ENCODE measurements at places on chromosomes 4 and X.

DNA sequence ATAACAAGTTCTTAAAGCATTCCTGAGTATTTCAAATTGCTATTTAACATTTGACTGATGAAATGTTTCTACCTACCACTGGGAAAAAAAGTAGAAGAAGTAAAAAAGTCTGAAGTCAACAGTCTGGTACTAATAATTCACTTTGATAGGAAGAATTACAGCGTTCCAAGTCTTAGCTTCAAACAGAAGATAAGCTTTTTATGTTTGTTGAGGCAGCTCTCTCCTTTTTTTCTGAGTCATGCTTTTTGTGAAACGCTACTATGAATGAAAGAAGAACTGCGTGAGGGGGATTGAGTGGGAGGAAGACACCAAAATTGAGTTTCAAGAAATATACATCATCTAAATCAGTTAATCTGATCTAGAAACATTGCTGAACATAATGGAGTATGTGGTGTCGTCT is 13.0 kb upstream of the KDR start:
- no peak for DNase-seq

DNA sequence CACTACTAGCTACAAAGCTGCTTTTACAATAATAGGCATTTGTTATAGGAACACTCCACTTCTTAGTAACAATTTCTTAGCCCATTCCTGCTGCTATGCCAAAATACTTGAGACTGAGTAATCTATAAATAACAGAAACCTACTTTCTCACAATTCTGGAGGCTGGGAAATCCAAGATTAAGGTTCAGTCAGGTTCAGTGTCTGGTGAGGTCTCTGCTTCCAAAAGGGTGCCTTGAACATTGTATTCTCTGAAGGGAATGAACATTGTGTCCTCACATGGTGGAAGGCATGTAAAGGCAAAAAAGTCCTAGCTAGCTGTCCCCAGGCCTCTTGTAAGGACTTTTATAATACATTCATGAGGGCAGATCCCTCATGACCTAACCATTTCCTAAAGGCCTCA is 7.0 kb downstream of the SLC9B1 start:
- no peak for DNase-seq

DNA sequence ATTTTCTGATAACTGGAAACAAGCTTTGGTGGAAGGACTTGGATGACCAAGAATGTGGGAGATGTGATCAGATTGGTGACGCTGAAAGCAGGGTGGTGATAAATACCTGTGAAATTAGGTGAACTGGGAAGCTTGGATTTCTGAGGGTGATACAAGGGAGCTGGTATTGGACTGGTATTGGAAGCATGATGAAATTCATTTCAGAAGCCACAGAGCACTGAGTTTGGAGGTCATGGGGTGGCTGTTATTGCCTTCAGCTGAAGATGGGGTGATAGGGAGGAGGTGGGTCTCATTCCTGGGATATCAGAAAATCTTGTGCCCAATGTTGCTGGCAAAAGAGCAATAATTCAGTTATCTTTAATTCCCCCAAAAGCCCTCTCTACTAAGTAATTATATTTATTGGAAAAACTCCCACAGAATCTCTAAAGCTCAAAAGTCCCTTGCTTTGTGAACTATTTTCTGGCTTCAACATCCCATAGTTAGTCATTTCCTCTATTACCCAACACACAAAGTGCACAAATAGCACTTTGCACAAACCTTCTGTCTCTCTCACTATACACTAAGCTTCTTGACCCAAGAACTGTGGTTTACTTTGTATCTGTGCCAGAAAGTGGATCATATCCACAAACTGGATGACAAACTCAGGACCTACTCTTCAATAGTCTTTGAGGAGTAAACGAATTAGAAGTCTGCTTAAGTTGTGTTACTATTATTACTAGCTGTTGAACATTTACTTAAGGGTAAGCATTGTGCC is 23.1 kb upstream of the CAMK2D start:
- no peak for DNase-seq

DNA sequence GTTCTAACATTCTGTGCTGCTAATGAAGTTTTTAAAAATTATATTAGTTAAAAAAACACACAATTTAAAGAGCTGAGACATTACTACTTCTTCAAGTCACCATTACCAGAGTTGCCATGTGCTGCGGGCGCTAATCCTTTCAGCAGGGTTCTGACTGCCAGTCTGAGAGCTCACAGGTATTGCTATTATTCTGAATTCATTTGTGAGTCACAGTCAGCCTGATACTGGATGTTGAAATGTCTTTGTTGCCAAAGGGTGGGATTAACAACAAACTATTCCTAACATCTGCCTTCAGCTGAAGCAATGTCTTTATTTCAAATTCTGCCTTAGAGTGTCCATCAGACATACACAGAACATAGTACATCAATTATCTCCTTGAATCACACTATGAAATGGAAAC is 197.1 kb upstream of the FGF13 start:
- DNase-seq, result no peak

DNA sequence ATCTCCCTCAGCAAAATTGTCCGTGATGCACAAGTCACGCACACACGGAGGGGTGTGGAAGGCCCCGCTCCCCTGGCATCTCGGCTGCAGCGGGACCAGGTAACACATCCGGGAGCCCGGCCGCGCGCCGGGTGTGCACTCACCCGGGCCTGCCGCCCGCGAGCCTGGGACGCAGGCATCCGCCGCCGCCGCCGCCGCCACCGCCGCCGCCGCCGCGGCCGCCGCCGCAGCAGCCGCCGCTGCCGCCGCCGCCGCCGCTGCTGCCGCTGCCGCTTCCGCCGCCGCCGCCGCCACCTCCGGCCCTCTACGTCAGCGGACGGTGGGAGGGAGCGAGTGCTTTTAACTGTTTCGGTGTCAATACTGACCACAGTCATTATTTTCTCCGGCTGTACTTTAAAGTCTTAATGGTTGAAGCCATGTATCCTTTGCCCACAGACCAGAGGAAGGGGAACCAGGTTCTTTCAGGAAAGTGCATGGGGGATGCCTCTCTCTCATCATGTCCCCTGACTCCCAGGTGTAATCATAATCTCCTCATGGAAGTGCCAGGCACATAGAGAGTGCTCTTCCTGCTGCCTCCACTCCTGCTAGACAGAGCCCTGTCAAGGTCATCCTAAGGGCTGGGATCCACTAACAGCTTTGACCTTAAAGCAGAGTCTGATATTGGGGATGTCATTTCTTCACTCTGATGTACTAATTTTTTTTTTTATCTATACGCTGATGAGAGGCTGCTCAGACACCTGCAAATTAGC is 38.0 kb downstream of the MAGEE2 start:
- peak; percentile 35 for DNase-seq

DNA sequence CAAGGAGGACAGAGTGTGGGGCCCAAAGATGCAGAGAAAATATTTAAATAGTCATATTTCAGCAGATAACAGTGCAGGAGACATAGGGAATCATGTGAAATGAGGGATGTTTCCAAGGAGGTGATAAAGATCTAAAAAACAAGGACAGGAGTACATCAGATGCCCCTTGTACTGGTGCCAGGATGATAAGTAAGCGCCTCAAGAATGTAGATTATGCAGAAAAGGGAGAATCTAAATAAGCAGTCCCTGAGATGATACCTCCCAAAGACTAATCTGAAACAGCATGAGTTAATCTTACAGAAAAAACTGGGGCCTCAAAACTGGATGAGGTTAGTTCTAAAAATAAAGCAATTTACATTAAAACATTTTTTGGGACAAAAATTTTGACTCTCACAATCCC is 136.1 kb upstream of the WDFY3 start:
- DNase-seq, result no peak

DNA sequence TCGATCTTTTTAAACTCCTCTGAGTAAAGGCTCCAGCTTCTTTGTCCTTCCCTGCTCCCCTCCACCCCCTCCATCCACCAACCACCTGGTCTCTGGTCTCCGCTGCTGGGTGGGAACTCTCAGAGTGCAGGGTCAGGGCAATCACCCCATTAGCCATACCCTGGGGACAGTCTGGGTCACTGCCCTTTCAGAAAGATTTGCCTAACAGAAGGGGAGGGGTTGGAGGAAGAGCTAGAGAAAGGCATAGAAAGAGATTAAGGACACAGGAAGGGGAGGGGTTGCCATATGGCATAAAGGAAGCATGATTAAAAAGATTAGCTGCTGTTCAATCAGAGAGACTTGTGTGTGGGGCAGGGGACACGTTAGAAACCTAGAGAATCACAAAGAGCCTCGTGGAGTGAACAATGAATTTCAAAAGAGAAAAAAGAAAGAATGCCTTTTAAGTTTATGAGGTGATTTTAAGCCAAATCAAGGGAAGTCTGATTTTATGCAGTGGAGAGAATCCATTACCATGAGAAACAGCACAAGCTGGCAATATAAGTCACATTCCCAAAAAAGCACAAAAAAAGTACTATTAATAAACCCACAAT is 115.5 kb upstream of the ACSL4 start:
- DNase-seq, result no peak

GRCh38 chr4:65600656-65601055 is 69.6 kb downstream of the EPHA5 start:
- no peak for DNase-seq

DNA sequence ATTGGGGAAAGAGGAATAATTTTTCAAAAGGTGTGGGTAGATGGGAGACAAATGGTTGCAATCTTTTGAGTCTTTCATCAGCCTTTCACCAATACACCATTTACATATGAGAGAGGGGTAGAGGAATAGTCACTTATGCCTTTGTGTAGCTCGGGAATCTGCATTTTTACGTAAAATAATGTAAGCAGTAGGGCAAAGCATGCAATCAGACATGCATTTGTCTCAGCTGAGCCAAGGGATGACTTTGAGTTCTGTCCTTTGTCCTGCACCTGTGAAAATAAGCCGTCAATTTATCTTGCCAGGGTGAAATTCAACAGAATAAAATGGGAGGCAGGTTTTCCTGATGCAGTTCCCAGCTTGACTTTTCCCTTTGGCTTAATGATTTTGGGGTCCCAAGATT is 1473.4 kb upstream of the TENM3 start:
- DNase-seq, result no peak

- DNase-seq, result no peak
Observed at GRCh38 chr4:149465955-149466354, 349.7 kb downstream of the IQCM start.

GRCh38 chr4:1015179-1015578 is 3.8 kb downstream of the FGFRL1 start:
- no peak for DNase-seq

- DNase-seq, result no peak
Observed at GRCh38 chrX:96372313-96373046, 312.2 kb upstream of the DIAPH2 start.

GRCh38 chr4:73741031-73741749 is 821 bp downstream of the CXCL8 start:
- DNase-seq, result no peak

DNA sequence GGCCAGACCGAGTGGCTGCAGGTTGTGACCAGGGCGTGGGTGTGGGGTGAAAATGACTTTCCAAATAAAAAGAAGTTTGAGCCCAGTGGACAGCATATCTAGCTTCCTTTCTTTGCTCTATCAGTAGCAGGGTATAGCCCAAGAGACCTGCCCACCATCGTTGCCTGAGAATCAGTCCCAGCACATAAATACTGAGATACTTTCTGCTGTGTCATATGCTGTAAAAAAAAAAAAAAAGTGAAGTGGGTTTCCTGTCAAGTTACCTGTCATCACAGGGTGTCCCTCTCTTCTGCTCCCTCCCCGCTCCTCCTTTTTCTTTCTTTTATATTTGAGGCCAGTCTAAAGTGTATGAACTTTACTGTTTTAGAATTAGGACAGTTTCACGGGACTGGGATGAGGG is 330.3 kb upstream of the BOD1L1 start:
- DNase-seq, result no peak

GRCh38 chrX:30824275-30824674 is 64.8 kb downstream of the TAB3 start:
- no peak for DNase-seq

DNA sequence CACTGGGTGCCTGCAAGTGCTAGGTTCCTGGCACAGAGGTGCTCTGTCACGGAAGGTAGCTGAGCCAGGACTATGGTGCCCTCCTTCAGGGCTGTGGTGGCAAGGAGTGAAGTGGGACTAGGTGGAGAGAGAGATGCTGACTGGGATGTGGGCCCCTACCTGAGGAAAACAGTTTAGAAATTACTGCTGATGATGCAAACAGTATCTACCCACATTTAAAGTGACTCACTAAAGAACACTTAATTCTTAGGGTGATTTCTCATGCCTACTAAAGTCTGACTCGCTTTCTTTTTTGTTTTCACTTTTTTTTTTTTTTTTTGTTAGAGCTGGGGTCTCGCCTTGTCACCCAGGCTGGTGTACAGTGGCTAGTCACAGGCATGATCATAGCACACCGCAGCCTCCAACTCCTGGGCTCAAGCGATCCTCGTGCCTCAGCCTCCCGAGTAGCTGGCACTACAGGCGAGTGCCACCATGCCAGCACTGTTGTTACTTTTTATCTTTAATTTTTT is 3.1 kb downstream of the ZNF185 start:
- DNase-seq, result no peak

- DNase-seq, result no peak
Observed at GRCh38 chrX:95076449-95076848, 1402.4 kb downstream of the FAM133A start.

DNA sequence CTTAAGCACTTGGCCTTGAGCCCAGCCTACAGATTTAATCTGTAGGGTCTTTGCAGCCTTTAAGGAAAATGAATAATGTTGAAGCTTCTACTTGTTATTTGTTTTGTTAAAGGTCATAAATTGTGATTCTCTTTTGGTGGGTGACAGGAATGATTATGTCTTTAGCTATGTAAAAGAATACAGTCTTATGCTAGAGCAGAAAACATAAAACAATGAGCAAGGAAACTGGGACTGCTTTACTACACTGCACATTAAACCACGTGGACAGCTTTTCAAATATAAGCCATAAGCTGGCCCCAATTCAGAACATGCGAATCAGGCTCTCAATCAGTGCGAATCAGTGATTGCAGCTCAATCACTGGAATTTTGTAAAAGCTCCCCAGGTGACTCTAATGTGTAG is 40.9 kb upstream of the TBC1D19 start:
- no peak for DNase-seq

GRCh38 chr4:107497054-107497453 is 223.0 kb downstream of the PAPSS1 start:
- DNase-seq, result no peak

GRCh38 chrX:11407331-11408108 is 114.3 kb downstream of the AMELX start:
- DNase-seq, result no peak
